ENCODE measurements at places on chromosomes 16 and 17.

DNA sequence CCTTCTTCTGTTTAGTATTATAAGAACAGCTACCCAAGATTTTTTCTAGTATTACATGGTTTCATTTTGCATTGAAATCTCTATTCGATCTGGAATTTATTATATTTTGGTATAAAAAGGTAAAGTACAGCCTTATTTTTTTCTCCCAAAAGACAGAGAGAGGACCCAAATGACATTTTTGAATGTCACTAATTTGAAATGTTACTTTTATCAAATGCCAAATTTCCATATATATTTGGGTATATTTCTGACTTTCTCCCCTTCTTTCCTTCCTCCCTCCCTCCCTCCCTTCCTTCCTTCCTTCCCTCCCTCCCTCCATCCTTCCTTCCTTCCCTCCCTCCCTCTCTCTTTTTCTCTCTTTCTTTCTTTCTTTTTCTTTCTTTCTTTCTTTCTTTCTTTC, 6.2 kb upstream of the CHP2 start:
- no peak for DNase-seq

DNA sequence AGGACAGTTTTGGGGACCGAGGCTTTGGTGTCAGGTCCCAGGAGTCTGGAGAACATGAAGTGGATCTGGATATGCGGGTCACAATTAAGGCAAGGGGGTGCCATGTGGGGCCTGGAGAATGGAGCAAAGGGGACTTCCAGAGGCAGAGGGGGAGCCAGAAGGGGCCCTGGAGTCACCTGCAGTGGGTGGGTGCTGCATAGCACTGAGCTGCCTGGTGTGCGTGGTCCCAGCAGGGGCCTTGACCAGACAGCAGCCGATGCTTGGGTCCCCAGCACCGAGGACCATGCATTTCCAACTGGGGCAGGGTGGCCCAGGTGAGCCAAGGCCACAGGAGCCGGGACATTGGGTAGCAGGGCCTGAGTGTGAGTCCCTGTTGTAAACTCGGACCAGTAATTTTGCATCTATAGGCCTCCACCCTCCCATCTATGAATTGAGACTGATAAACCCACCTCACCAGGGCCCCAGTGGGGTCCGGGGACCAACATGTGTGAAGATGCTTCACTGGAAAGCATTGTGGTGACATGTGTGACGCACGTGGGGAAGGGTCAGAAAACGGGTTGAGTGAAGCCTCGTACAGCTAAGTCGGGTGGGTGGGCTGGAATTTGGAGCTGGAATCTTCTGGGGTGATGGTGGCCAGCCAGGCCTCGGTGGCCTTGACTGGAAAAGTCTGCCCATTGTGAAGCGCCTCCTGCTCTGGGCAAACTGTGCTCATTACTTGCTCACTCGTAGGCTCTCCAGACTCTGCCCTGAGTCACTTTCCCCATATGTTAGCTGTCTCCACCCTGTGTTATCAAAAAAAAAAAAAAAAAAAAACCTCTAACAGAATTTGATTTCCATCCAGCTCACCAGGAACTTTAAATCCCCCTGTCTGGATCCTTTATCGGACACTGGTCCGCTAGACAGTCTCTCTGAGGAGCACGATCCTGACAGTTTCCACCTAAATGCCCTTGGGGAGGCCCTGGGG, 90.5 kb upstream of the ZNF469 start:
- DNase-seq: no peak

GRCh38 chr17:2412561-2413021, 11.7 kb upstream of the MNT start:
- no peak for DNase-seq

DNA sequence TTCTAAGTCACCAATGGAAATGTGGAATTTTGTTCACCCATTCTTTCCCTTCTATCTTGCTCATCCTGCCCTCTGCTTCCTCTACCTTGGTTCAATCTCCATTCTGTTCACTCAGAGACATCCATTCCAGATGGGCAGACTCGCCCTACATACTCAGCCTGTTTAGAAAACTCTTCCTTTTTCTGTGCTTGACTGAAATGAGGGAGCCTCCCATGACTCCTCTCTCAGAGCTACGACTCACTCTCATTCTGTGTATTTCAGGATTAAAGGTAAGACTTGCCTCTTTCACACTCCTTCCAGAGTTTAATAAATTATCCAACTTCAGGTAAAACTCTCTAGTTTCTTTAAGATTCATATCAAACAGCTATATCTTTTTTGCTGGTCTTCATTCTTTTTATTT, 182.8 kb downstream of the HS3ST3A1 start:
- no peak for DNase-seq

GRCh38 chr17:31321481-31321880, at the start of gene EVI2A:
Gene EVI2A (minus strand): TSS chr17:31321622. CDS start chr17:31319013, 2,609 bp downstream.
- no peak for DNase-seq

DNA sequence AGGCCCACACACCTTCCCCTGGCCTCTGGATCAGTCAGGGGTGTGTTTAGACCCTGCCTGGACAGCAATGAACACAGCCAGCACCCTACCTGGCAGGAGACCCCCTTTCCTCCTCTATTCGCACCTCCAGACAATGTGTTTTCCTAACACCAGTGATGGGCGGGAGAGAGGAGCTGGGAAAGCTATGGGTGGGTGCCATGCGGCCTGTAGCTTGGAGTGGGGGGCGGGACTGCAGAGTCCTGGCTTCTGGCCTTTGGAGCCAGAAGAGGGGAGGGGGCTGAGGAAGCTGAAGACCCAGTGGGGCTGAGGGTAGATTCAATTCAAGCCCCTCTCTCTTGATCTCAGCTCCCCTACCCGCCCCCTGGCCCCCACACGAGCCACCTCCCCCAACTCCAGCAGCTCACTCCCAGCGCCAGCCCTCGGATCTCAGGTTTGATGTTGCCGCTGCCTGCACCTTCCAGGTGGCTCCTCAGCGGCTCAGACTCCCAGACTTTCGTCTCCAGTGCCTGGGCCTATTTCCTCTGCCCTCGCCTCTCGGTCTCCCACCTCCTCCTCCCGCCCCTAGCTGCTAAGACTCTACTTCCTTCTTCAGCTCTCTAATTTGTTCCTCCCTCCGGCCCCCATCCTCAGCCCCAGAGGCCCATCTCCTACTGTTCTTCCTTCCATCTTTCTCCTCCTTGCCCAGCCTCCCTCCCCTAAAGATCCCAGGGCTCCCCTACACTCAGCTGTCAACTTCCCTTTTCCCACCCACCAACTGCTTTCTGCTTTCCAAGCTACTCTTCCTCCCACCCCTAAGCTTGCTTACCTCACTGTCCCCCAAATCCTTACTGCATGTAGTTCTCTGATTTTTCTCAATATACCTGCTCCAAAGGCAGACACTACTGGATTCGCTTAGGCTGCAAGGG, 6.8 kb upstream of the SP6 start:
- no peak for DNase-seq

- no peak for DNase-seq
Observed at GRCh38 chr17:1089915-1090314, 89.9 kb downstream of the ABR start.

DNA sequence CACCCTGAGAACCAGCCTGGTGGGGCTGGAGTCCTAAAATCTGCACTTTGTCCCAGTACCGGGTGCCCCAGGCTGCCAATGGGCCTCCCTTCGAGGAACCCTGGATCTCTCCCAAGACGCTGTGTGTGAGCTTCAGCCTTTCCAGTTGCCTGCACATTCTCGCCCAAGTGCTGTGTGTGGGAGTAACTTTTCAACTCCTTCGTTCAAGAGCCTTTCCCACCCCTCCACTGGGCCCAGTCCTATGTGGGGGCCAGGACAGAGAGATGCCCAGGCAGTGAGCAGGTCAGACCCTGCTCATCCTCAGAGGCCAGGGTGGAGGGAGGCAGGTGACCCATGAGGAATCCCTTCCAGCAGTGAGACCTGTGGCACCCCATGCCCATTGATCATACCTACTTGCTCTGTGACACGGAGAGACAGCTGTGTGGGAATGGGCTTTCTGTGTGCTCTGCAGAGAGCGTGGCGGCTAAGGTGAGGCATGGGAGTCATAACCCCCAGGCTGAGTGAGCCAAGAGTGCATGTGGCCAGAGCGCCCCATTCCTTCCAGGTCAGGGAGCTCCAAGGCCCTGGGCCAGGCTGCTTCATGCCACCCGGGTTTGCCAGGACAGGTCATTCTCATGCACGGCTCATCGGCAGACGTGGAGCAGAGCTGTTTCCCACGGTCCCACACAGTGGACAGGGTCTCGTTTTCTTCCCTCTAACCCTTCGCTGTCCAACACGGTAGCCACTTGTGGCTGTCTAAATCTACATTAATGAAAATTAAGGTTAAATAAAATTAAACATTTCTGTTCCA, 154.4 kb downstream of the CLEC16A start:
- DNase-seq: no peak

DNA sequence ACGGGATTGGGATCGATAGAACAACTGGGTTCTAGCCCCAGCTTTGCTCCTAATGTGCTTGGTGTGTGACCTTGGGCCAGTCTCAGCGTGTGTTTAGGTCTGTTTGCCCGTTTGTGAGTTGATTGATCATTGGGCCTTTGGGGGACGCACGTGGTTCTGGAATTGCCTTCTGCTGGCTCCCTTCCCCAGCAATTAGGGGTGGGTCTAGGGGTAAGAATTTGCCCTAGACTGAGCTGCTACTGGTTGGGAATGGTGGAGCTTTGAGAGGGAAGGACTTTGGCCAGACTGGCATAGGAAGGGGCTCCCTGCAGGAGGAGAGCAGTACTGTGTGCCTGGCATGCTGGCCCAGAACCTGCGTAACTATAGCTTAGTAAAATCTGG, 1.5 kb downstream of the SPNS2 start:
- DNase-seq: no peak

DNA sequence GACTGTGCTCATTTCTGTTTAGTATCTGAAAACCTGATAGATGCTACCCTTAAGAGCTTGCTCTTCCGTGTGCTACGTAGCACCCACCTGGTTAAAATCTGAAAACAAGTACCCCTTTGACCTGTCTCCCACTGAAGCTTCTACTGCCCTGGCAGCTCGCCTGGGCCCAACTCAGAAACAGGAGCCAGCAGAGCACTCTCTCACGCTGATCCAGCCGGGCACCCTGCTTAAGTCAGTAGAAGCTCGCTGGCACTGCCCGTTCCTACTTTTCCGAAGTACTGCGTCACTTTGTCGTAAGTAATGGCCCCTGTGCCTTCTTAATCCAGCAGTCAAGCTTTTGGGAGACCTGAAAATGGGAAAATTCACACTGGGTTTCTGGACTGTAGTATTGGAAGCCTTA, 18.9 kb downstream of the NTAN1 start:
- no peak for DNase-seq

DNA sequence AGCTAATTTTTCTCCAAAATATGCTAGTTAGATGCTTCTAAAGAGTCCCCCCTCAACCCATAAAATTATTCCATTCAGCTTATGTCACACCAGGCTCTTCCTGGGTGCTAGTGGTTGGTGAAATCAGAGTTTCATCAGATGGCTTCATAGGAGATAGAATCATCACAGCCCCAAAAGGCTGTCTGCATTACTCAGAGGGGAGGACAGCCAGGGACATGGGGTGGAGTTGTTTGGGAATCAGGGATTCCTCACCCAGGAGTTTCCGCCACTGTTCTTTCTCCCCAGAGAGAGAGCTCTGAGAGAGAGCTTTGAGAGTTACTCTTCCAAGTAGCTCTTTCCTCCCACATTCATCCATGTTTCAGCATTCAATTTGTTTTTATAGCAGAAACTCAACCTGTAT, 288 bp upstream of the KRT34 start:
- no peak for DNase-seq

DNA sequence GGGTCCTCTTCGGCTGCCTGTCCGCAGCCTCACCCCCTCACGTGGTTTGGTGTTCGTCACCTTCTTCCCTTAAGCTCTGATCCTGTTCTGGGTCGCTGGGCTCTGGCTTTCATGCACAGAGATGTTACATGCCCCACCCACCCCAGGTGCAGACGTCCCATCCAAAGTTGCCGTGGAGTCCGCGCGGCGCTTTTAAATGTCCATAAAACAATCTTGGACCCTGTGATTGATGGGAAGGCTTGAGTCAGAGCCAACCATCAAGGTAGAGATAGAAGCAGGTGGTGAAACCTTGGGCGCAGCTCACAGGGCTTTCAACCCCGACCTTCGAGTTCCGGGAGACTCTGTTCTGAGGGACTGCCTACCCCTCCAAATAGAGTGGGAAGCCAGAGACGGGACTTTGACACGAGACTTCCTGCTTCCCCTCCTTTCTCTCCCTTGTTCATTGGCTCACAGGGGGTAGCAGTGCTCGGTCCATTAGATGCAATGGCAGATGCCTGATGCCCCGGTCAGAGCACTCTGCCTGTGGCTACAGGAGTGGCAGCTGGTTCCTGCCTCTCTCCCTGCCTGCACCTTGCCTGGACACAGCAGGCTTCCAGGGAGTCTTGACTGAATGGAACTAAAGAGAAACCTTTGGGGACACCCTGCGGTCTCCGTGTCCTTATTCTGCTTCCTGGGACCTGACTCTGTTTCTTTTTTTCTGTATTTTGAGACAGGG, 4.0 kb downstream of the ENGASE start:
- no peak for DNase-seq

- no peak for DNase-seq
Observed at GRCh38 chr16:15613676-15614075, 29.3 kb downstream of the MARF1 start.

DNA sequence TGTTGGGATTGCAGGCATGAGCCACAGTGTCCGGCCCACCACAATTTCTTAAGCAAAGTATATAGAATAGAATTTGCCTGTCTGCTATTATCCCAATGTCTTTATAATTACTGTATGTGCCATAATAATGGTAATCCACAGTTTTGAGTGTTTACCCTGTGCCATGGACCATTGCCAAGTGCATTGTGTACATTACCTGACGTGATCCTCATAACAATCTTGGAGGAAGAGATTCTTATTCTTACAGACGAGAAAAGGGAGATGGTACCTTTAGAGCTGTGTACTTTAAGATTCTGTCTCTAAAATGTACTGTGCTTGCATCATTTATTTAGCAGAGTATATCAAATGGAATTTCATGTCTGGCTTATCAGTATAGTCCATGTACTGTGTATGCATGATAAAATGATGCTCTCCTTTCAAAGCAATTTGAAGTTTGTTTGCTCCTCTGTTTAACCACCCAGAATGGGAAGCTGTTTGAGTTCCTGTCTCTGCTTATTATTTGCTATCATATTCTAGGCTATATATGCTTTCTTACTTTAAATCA, 13.8 kb upstream of the CDR2 start:
- no peak for DNase-seq

DNA sequence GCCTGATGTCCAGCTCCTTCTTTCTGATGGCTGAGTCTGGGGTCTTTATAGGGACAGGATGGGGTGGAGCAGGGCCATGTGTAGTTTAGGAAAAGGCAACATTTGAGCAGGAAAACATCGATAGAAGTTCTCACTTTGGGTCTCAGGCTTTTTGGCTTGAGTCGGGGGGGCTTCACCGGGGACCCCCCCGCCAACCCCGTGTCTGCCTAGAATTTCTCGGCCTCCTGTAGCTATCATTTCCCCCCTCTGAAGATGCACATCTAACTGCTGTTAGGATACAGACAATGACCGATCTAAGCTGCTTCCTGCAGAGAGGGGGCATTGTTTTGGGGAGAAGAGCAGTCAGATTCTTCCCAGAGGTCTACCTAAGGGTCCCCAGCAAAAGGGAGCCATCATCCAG, 16.7 kb upstream of the ZNHIT3 start:
- no peak for DNase-seq

GRCh38 chr16:12675852-12676251, 127.8 kb downstream of the CPPED1 start:
- DNase-seq: no peak

Data from SHP77 (cell line).